T-helper 1 cell (primary cell): ENCODE measurements at places on chromosomes 16 and 17.
A peak's percentile ranks its signal among the peaks of the same experiment; 100 is the strongest.

DNA sequence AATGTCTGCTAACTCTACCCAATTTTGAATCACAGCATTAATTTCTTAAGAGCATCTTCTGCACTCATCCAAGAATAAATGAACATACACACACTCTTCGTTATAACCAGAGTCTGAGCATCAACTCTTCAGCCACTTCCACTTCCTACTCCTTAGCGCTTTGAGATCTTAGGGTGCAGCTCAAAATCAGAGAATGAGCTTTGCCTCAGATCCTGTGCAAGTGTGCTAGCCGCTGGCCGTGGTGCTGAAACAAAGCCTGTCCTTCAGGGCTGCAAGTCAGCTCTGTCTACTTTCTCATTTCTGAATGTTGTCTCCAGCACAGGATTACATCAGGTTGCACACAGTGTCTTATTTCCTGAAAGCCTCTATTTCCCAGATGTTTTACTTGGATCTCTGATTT, 165.4 kb downstream of the AIPL1 start:
- DNase-seq = no peak

DNA sequence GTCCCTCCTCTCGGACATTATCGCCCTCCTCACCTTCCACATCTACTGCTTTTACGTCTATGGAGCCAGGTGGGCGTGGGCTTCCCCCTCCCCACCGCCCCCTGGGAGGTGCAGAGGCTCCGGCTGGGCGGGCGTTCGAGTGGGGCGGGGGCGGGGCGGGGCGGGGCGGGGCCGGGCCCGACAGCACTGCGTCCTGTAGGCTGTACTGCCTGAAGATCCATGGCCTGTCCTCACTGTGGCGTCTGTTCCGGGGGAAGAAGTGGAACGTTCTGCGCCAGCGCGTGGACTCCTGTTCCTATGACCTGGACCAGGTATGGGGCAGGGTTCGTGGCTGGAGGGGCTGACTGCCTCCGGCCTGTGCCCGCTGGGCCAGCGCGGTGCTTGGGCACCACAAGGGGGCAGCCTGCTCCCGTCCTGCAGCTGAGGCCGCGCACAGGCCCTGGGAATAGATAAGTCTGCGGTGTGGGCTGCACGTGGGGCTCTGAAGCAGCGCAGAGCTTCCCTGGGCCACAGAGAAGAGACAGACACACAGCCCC, 9.2 kb downstream of the PIGQ start:
- peak; percentile 63 for DNase-seq

GRCh38 chr17:33028061-33028460, 36.4 kb downstream of the SPACA3 start:
- DNase-seq = no peak

- DNase-seq = no peak
These were observed 1.1 kb downstream of the PARN start for GRCh38 chr16:14628806-14629611.

DNA sequence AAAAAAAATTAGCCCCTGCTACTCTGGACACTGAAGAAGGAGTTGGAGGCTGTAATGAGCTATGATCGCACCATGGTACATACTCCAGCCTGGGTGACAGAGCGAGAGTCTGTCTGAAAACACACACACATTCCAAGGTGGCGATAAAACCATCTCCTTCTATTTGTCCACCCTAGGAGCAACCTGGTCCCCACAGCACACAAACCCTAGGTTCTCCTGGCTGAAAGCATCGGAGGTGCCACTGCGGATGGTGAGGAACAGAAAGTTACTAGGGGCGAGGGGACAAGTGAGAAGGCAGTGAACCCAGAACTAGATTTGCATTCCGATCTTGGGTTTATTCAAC, 1.4 kb upstream of the ECI1 start:
- no peak for DNase-seq

DNA sequence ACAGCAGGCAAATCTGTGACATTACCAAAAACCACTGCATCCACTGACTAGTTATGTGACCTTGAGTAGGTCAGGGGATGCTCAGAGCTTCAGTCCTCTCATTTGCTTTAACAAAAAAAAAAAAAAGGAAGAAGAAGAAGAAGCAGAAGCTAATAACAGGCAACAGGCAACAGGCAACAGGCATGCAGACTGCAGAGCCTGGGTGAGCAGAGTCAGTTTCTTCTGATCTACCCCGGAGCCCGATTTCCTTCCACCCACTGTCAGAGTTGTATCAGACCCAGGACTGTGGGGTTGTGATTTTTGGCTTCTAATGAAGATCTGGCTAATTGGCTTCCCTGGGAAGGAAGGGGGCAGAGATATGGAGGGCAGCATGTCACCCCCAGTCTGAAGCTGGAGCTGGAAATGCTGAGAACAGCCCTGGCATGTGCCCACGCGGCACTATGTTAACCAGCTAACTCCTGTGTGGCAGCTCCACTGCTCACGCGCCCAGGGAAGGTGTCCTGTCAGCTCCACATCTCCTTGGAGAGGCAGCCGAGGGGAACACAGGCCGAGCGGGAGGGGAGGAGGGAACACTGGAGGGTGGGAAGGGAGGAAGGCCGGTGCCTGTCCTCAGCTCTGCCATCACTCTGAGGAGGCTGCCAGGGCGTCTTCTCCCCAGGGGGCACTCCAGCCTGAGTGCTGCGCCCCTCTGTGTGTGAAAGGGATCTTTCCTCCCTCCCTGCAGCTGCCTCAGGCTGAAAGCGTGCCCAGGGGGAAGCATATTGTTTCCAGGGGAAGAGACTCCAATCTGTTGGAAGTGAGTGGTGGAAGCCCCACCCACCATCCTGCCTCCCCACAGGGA, 17.6 kb downstream of the SRCIN1 start:
- no peak for DNase-seq

GRCh38 chr17:19304209-19304608, 58.3 kb downstream of the B9D1 start:
- no peak for DNase-seq
